Mucosa of gallbladder (tissue), 1 donor: ENCODE measurements at places on chromosomes 2 and 18. TPM values are rescaled to one million over a fixed set of nuclear protein-coding genes. Genes with fewer than 3 reads are reported as not detected.

DNA sequence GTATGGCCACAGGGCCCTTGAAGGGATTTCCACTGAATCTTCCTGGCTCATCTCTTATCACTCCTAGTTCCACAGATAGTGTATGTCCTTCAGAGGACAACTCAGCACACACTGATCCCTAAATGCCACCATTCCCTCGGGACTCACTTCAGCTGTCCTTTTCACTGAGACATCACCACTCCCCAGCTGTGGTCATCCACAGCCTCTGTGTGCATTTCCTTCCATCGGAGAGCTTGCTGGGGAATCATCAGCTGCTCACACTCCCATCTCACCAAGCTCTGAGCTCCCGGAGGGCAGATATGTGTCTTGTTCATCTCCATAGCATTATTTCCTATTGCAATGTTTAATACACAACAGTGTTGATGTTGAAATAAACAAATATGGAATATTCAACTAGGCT, 759.5 kb downstream of the RNF144A start:
- DNase-seq, result no peak

GRCh38 chr2:109126501-109126860, 2.5 kb upstream of the SH3RF3 start:
- no peak for DNase-seq

- no peak for DNase-seq
Observed at GRCh38 chr2:74385396-74385795, 5.3 kb upstream of the DCTN1 start.

DNA sequence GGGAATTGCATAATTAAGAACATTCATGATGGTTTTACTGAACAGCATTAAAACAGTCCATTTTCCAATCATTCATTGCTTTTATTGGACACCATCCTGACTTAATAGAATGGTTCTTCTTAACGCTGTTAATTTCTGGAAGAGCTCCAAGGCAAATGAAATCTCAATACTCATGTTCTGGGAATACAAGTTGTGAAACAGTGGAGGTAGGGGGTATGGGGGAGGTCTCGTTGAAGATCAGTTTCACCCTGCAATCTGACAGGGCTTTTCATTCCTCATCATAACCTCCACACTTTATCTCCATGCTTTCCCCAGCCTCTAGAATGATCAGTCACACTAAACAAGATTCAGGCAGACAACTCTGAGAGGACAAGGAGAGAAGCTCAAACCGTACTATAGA, 113.6 kb downstream of the ETAA1 start:
- DNase-seq, result no peak

- DNase-seq, result no peak
Observed at GRCh38 chr2:211061612-211062296, 505.4 kb downstream of the CPS1 start.

The CDH2 gene
- 3.1 TPM for total RNA-seq

The DYNAP gene
- total RNA-seq, result not detected

The TMEM150A gene
- total RNA-seq, result 31.9 TPM
